Cortex of kidney (tissue), 1 donor: ENCODE measurements at places on chromosomes 1 and 21.

DNA sequence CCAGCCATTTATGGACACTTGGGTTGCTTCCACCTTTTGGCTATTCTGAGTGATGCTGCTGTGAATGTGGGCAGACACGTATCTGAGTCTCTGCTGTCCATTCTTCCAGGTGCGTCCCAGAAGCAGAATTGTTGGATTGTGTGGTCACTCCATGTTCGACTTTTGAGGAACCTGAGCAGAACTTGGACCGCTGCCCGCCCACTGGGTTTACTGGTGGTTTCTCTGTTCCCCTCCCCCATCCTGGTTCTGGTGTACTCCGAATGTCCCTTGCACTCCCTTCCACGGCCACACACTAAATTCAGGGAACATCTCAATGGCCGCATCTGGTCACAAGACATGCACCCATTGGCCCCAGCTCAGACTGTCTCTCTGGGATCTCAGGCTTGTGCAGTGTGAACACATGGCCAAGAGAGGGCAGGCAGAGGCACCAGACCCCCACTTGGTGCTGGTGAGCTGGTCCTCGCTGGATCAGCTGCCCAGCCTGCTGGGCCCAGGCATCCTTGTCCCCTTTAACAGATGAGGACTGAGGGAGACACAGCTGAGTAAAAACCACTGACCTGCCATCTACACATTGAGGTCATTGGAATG, 565.1 kb downstream of the NPHP4 start:
- DNase-seq: no peak

- no peak for DNase-seq
Observed at GRCh38 chr1:56910441-56910985, 55.3 kb downstream of the C8B start.

DNA sequence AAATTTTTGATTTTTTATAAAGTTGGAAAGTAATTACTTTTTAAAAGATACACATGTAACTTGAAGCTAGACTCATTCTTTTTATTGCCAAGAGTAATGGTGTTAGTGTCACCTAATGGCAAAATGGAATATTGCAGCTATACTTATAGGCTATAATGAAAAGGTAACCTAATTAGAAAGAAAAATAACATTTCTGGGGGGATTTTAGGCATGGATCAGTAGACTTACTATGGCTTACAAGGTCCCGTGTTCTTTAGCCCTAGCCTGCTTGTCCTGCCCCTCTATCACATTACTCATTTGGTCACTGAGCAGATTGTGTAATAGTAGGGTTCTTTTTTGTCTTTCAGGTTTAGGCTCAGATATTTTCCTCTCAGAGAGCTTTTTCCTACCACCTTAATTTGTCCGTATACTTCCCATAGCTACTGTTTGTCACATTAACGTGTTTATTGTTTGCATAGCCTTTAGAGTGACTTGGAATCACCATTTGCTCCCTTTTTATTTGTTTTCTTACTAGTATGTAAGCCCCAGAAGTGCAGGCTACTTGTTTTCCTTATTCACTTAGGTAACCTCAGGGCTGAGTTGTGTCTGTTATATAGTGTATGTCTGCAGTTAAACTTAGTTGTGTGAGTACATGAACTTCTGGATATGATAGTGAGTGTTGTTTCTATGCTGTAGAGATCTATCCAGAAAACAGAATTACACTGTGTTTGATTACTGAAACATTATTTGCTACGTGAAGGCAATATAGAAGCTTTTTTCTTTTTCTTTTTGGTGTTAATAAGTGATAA, 58.7 kb downstream of the RABGAP1L start:
- DNase-seq: no peak

GRCh38 chr1:225834417-225835329, 24.7 kb downstream of the EPHX1 start:
- DNase-seq: no peak

DNA sequence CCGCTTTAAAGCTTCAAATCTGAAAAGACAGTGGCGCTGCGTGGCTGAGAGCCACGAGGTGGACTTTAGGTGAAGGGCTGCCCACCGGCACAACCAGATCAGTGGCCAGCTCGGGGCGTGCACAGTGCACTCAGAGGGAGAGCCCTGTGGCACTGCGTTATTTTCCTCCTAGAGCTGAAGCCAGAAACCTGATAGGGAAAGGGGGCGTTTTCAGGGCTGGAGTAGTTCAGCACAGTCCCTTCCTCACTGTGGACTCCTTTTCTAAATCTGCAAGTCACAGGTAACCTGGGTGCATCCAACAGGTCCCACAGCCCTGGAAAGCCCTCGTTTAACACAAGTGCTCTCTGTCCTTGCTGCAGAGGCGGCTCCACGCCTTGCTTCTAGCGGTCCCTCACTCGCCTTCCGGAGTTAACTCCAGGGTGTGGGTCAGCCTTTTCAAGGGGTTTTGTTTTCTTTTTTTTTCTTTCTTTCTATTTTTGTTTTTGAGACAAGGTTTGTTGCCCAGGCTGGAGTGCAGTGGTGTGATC, 81.2 kb downstream of the GALNT2 start:
- DNase-seq: no peak

DNA sequence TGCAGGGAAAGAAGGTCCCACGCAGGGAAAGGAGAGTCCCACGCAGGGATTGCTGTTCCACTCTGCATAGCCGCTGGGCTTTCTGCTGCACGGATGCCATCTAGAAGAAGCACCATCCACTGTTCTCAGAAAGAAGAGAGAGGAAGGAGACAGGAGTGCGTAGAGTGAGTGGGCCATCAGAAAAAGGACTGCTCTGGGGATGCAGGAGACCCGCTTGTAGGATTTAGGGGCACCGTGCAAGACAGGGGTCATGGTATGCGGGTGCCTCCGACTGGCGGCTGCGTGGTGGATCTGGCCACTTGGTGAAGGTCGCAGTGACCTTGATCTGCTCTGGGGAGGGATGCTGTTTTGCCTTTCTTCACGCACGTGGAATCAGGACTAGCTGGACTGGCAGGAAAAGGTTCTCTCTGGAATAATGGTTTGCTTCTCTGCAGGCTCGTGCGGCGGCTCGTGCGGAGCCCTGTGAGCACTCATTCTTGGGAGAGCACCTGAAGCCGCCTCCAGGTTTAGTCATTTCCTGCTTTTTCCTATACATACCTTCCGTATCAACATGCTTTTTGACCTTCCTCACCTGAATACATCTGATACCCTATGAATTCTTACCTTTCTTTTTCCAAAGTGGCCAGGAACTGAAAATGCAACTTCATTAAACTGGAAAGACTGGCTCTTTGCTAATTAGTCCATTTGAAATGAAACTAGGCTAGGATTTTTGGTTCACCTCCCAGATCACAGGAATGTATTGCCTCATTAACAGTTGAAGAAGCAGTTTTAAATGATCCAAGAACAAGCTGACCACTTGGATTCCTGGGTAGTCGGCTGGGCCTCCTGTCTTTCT, 181.6 kb downstream of the KIF26B start:
- DNase-seq: no peak

GRCh38 chr1:244050014-244050834, 859 bp upstream of the ZBTB18 start:
- no peak for DNase-seq

DNA sequence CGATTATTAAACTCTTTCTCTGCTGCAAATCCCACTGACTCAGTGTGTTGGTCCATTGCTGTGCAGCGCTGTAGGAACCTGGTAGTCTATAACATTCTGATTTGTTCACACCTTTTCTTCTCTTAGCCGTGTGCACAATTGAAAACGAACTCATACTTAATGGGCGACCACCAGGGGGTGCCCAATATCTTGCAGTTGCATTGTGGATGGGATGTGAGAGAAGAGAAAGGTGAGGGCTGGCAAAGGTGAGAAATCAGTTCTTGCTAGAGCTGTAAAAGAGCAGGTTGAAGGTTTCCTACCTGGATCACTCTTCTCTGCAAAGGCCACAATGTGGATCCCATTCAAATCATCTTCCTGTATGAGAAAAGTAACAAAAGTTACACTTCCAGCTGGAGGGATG, 51.0 kb downstream of the CASQ2 start:
- DNase-seq: no peak

GRCh38 chr1:202088206-202088605, 34.5 kb upstream of the GPR37L1 start:
- no peak for DNase-seq

DNA sequence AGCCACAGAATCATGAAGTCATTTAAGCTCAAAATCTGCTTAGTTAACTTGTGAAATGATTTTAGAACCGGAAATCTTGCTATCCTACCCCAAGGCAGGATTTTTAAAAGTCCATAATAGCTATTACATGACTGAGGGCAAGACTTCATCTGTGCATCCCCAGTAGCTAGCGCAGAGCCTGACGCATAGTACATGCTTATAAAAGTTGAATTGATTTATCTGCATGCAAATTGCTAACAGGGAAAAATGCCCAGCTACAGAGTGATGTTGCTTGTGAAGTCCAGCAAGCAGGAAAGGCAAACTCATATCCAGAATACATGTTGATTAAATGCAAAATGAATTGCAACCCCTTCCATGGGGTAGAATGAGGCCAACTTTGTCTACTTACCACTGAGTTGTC, 8.1 kb upstream of the MAP1LC3C start:
- DNase-seq: no peak

GRCh38 chr1:87155170-87155569, 173.5 kb upstream of the LMO4 start:
- no peak for DNase-seq

DNA sequence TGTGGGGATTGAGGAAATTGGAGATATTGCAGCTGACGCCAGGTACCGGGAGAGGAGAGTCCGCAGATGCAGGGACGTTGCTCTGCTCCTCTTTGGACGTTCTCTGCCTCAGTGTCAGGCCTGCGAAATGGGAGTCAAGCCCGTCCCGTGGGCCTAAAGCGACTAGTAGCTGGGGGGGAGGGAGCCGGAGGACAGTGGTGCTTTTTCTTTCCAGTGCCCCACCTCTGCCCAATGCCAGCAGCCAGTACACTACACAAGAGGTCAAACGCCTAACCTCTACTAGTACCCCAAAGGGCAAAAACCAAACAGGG, 413.6 kb upstream of the ESRRG start:
- DNase-seq: no peak

DNA sequence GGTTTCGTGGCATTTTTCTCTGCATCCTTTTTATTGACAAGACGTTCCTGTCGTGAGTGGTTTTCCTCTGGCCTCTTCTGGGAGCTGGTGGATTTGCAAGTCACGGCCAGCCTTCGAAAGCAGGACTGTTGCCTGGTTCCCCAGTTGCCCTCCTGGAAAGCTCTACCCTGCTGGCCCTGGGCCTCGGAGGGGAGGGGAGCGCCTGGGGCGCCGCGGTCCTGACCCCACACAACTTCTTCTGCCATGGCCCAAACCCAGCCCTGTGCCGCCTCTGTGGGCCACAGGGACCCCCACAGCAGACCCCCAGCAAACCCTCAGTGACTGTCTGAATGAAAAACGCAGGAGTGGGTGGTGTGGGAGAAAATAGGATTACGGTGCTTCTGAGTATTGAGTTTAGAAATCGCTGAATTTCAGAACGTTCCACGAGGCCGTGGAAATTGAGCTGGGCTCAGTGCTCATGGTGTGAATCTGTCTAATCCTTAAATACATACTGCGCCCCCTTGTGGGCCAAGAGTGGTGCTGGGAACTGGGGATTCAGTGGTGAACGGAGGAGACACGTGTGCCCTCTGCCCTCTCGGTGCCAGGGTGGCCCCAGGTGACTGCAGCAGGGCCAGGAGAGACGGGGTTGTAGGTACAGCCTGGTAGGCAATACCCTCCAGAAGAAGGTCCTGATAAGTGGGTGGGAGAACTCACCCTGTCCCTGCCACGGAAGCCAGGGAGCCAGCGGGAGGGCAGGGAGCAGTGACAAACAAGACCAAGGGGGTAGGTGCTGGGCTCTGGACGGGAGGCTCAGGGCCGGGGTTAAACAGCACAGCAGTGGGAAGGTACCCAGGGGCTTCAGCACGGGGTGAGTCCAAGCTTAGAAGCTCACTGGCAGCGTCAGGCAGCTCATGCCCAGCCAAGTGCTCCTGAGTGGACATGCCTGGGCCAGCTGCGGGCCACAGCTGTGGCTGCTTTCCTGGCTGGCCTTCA, 101.2 kb upstream of the COL6A1 start:
- no peak for DNase-seq

DNA sequence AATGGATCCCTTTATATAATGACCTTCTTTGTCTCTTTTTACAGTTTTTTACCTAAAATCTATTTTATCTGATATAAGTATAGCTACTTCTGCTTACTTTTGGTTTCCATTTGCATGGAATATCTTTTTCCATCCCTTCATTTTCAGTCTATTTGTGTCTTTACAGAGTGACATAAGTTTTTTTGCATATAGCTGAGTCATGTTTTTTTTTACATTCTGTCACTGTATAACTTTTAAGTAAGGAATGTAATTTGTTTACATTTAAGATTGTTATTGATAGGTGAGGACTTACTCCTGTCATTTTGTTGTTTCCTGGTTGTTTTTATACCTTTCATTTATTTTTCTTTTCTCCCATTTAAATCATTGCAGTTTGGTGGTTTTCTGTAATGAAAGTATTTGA, 402.7 kb upstream of the ADGRL2 start:
- no peak for DNase-seq

GRCh38 chr1:2650967-2651645, 18.3 kb upstream of the MMEL1 start:
- DNase-seq: no peak

DNA sequence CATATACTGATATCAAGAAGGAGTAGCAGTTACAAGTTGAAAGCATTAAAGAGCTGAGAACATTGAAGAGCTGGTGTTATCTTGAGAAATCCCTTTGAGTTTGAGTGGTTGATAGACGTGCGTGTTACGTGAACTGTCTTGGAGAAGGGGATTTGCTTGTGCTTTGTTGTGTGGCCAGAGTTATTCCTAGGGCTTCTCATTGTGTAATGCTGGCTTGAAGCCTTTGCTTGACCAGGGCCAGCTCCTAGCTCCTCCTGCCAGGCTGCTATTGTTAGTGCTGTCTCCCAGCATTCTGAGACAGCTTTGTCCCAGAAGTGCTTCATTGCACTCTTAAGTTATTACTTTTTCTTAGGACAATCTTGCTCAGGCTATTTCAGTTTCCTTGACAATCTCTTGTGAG, 116.2 kb upstream of the KCNK2 start:
- DNase-seq: no peak

- no peak for DNase-seq
Observed at GRCh38 chr21:44293551-44294231, 6.2 kb upstream of the PFKL start.

DNA sequence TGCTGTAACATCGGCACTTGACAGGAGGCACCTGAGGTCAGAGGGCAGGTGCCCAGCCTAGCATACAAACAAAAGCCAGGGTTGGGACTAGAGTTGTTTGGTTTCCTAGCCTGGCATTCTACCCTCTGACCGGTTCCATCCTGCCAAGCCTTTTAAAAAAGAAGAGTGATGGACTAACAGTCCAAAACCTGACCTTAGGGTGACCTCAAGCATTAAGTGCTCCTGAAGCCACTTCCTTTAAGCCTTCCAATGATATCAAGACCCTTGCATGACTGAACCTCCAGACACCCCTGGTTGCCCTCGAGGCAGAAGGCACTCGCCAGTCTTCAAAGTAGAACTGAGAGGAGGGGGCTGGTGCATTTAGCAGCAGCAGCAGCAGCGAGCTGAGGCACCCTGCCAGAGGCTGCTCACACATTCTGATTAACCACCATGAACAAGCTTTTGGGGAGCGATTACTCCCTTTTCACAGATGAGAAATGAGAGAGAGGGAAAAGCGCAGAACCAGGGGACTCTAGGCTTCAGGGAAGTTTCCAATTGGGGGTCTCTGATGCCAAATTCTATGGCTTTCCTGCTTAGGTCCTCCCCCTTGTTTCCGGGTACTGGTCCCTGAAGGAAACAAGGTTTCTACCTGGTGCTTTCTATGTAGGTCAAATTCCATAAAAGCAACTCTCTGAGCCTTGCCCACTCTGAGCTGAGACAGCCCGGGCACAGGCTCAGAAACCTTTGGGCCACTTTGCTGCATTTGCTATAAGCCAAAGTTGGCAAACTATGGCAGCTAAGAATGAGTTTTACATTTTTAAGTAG, 9.2 kb downstream of the SLC2A1 start:
- no peak for DNase-seq
